ENCODE measurements at places on chromosomes 11 and 22. TPM values are rescaled to one million over a fixed set of nuclear protein-coding genes. Genes with fewer than 3 reads are reported as not detected.

Gene ADORA2A
- total RNA-seq: 5.3 TPM

DNA sequence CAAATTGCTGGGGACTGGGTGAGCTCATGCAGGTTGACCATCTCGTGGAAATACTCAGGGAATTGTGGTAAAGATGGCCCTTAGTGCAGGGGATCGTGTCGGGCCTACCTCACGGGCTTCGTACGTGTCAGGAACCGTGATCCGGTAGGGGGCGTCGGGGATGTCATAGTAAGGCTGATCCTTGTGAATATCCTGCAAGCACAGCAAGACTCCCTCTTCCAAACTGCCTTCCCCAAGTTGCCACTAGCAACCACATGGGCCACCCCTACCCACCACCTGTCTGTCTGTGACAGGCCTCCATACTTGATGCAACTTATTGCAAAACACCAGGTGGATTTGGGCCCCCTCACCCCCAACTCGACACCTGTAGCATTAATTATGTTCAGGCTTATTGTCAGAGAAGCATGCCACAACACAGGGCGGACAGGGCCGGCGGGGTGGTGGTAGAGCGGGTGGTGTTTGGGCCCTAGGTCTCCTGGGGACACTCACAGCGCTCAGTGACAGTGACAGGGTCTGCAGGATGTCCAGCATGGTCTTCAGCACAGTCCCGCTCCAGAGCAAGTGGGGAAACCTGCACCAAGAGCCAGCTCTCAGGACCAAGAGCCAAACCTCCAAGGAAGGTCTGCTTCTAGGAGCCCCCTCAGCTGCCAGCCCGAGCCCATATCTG lies 22.6 kb upstream of the SERPIND1 start:
- no peak for DNase-seq

GRCh38 chr11:123544631-123545375 lies 109.6 kb downstream of the SCN3B start:
- DNase-seq: no peak

GRCh38 chr11:114130115-114130576 lies 70.6 kb downstream of the ZBTB16 start:
- no peak for DNase-seq

DNA sequence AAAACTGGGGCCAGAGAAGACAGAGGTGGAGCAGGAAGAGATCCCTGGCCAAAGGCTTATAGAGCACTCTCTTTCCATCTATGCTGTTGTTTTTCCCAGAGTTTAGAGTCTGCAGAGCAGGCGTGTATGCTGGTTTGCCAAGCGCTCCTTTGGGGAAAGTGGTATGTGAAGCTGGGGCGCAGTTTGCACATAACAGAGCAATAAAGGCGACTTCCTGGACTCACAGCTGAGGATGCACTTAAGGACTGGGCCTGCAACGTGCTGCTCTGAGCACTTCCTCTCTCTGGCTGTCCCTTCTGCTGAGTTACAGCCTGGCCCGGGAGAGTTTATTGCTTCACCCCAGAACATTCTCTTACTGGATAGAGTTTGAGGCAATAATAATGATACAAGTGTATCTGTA lies 41.7 kb downstream of the THAP12 start:
- DNase-seq: peak; percentile 80

- DNase-seq: no peak
Measured at GRCh38 chr11:118749429-118749828, 41.5 kb downstream of the DDX6 start.

Gene KIRREL3
- total RNA-seq: 0.30 TPM

DNA sequence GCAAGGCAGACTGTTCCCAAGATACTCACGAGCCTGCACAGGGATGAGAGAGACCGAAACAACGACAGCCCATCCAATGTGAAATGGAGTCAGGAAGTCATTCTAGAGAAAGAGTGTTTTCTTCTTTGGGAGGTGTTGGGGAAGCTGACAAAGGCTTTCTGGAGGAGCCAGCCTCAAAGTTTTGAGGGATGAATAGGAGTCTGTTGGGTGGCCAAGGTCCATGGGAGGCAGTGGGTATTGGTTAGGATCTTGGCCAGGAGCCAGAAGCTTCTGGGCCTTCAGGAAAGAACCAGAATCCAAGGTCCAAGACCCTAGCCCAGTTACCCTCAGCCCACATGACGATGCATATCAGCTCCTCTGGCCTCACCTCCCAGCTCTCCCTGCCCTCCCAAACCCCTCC lies 59.9 kb upstream of the SHISAL1 start:
- DNase-seq: no peak

GRCh38 chr11:3775736-3776406 lies 21.5 kb downstream of the NUP98 start:
- no peak for DNase-seq

Gene SPTBN2
- 1.7 TPM for total RNA-seq

DNA sequence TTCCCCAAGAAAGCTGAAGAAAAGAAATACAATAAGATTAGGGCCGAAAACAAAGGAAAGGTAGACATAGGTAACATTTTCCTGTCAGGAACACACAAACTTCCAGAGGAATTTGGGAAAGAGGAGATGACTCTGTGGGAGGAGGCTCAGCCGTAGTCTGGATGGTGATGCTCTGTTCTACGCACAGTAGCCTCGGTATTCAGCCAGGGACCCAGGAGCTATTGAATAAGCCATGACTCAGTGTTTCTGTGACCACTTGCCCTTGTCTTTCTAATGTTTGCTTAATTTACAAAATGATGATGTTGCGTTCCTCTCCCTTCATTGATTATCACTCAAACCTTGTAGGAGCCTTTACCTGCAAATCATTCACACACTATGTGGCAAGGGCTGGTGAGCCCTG lies 745.0 kb downstream of the NTM start:
- DNase-seq: no peak

DNA sequence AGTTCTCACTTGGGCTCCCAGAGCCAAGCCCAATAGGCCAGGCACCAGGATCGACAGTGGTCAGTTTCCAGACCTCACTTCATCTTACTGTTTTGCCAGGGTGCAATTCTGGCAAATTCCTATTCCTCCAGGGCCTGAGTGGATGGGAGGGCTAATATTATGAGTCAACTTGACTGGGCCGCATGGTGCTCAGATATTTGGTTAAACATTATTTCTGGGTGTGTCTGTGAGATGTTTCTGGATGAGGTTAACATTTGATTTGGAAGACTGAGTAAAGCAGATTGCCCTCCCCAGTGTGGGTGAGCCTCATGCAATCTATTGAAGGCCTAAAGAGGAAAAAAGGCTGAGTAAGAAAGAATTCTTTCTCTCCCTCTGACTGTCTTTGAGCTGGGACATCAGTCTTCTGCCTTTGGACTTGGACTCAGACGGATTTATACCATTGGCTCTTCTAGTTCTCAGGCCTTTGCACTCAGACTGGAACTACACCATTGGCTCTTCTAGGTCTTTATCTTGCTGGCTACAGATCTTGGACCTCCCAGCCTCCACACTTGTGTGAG lies 132.9 kb upstream of the ZBED5 start:
- DNase-seq: no peak

DNA sequence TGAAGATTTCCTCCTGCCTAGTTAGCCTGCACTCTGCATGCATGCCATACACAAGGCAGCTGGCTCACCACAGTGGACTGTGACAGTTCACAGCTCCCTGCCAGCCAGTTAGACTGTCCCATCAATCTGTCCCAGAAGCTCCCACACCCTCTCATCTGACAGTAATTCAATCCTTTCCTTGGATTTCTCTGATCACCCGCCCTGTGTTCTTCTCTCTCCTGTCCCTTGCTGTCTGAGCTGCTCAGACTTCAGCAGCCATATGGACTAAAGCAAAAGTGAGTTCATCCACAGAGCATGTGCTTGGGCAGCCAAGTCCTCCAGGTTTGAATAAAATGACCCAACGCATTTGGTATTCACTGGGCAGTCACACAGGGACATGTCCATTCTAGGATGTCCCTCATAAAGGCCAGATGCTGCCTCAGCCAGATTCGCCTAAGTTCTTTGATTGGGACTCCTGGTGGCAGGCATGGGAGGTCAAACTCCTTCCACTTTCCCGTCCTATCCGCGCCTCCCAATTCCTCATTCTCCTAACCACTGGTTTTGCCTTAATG lies 54.5 kb upstream of the ZBTB44 start:
- no peak for DNase-seq

- no peak for DNase-seq
Measured at GRCh38 chr11:22337596-22338485, at the start of gene SLC17A6. Gene SLC17A6 (plus strand): TSS chr11:22338381. CDS start chr11:22338534, 153 bp downstream.

- no peak for DNase-seq
Measured at GRCh38 chr11:109026891-109027489, 362.1 kb downstream of the DDX10 start.

Gene KRTAP5-11
- not detected for total RNA-seq

- DNase-seq: no peak
Measured at GRCh38 chr11:18757811-18758210, 31.8 kb upstream of the IGSF22 start.

DNA sequence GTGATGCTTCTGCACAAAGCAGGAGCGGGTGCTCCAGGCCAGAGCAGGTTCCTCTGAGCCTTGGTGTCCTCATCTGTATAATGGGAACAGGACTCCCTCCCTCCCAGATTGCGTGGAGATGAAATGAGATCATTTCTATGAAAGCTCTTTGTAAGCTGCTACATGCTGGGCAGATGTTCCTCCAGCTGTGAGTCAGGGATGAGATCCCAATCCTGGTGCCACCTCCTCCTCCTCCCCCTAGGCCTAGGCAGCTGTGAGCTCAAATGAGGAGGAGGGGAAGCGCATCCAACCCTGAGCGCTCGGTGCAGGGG lies 7.0 kb upstream of the CABP2 start:
- DNase-seq: no peak

Gene CATSPER1
- total RNA-seq: 0.13 TPM

DNA sequence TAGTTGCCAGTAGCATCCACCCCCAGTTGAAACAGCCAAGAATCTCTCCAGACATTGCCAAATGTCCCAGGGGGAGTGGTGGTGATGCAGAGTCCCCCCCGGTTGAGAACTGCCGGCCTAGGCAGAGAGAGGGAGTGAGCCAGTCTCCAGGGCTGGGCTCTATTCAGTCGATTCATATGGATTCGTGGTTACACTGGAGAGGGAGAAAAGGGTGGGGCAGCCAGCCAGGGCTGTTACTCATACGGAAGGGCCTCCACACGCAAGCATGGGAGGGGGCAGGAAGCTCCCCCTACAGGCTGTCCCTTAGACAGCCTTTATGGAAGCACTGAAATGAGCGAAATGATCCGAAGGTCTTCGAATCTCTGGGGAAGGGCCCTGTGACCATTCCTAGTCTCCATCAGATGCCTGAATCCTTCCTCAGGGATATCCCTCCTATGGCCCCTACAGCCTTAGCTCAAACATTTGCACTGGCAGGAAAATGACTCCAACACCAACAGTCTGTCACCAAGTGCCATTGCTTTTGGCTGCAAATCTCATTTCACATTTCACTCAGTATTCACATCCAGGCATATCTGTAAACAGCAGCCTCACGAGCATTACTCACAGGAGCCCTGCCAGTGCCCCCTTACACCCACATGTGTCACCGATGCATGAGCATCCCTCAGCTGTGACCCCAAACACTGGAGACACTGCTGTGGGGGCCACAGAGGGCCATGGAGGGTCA lies 18.4 kb upstream of the TLCD5 start:
- DNase-seq: no peak

DNA sequence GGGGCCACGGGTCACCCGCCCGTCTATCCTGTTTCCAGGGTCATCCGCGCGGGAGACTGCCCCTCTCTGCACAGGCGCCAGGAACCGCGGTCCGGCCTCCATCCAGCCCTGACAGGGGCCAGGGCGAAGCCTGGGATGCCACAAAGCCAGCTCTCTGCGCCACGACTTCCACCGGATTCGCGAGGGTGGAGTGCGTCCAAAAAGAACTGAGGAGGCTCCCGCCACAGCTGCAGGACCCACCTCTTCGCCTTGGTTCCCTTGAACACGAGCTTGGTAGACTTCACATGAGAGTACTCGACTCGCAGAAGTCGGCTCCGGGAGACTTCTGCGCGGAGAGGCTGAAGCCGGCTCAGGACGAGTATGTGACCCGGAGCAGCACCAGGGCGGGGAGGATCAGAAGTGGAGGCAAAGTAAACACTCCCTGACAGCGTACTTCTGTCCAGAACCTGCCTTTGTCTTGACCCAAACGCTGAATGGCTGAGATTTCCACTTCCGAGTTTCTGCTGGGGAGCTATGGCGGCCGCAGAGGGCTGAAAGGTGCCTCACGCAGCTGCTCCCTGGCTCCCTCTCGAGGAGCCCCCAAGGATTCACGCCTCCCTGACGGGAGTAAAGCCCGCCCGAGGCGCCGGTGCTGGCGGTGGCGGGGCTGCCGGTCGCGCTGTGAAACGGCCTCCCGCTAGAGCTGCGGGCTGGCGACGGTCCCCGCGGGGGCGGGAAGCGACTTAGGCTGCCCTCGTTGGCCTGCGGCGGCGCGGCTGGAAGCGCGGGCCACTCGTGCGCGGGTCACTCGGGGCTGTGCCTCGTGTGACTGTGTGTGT lies 4566.7 kb upstream of the OR11H1 start:
- DNase-seq: no peak

Gene THOC5
- total RNA-seq: 37.0 TPM

DNA sequence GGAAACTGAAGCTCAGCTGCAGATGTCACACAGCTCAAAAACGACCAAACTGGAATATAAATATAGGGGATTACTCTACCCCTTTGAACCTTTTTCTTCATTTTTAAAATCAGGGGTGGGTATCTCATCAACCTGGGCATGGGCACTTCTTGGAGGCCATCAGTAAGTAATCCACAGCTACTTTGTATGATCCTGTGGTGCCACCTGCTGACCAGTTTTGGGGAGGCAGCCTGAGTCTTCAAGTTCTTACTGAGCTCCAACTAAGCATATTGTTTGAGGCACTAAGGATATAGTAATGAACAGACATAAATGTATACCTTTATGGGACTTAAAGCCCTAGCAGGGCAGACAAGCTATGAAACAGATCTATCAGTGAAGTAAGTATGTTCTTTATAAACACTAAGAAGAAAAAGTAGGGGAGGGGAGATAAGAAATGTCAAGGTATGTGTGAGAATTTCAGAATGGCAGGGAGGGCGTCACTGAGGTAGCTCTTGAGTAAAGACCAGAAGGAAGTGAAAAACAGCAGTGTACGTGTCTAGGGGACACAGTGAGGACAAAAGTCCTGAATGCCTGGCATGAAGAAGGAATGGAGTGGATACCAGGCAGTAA lies 18.4 kb downstream of the TUB start:
- DNase-seq: peak; percentile 74

Gene XRRA1
- total RNA-seq: 5.2 TPM

GRCh38 chr22:19035474-19036228 lies 86.6 kb downstream of the DGCR2 start:
- no peak for DNase-seq

Gene CASP12
- total RNA-seq: 0.35 TPM

GRCh38 chr11:127616158-127616557 lies 615.6 kb upstream of the KIRREL3 start:
- DNase-seq: no peak
